ENCODE measurements at places on chromosomes 7 and 10.

DNA sequence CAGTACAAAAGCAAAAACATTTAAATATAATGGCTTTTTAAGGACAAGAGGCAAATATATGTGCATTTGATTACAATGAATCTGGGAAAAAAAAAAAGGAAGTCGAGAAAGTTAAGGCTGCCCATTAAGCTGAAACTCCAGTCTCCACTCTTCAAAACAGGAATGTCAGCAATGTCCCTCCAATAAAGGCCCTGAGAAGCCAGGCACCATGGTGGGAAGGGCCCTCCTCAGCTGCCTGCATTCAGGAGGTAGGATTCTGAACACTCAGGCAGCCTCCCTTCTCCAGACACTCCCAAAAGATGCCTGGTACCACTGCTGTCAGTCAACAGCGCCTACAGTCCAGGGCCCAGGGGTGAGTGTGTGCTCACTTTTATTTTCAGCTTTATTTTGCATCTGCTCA, 121.3 kb upstream of the MGMT start:
- DNase-seq, result no peak

- DNase-seq, result no peak
Observed at GRCh38 chr7:139118234-139118804, 8.8 kb upstream of the ZC3HAV1 start.

GRCh38 chr7:13155188-13155587, 467.8 kb downstream of the ARL4A start:
- no peak for DNase-seq

- DNase-seq, result no peak
Observed at GRCh38 chr7:72925546-72926120, 738 bp downstream of the POM121 start.

GRCh38 chr10:8618834-8619233, 564.3 kb downstream of the GATA3 start:
- DNase-seq, result no peak

DNA sequence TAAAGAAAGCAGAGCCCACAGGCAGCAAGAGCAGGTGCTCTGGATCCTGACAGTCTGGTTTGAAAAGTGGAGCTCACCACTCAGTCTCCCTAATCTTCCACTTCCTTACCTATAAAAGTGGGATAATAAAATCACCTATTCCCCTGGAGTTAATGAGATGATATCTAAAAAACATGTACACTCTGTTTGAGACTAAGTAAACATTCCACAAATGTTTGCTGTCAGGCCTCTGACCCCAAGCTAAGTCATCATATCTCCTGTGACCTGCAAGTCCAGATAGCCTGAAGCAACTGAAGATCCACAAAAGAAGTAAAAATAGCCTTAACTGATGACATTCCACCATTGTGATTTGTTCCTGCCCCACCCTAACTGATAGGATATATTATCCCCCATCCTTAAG, 1324.5 kb downstream of the XPNPEP1 start:
- no peak for DNase-seq

DNA sequence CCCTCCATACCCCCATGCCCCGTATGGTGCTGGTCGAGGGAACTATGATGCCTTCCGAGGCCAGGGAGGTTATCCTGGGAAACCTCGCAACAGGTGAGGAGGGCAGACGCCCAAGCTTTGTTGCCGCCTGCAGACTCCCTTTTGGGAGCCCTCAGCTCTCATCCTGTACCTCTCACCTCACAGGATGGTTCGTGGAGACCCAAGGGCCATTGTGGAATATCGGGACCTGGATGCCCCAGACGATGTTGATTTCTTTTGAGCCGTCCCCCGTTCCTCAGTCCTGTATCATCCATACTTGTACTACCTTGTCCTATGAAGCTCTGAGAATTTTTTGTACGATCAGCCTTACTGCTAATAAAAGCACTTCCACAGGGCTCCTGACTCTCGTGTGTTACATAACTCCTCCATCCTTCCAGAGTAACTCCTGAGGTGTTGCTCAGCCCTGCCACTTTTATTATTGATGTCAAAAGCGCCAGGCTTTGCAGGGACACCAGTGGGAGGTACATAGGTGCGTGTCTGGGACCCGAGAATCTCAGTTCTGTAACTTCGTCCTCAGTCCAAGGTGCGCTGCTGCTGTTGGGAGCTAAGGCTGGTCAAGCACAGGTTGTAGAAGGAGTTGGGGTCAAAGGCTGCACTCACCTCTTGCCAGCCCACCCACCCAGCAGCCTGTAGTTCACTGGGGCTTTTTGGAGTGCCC, 1.1 kb downstream of the UFSP1 start:
- no peak for DNase-seq
